ENCODE measurements at places on chromosomes 4 and X.

DNA sequence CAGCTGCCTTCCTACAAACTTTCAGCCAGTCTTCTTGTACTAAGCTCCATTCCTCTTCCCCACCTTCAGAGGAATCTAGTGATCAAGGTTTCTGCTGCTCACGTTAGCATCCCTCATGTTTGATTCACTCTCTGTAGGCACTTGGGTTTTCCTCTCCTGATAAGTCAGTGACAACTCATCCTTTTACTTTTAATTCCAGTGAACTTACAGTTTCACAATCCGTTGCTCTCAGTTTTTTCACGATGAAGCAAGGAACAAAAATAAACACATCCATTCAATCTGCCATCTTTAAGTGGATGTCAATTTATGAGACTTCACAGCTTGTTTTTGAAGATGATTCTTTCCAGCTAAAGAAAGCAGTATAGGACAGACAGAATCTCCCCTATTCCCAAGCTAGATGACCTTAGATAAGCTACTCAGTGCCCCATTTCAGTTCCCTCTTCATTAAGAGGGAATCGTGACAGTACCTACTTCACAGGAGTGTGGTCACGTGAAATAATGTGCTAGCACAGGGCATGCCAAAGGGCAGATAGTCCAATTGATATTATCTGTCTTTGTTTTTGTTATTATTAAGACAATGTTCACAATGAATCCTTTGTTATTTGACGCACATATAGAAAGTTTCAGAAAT is 234.3 kb downstream of the PALLD start:
- no peak for DNase-seq

DNA sequence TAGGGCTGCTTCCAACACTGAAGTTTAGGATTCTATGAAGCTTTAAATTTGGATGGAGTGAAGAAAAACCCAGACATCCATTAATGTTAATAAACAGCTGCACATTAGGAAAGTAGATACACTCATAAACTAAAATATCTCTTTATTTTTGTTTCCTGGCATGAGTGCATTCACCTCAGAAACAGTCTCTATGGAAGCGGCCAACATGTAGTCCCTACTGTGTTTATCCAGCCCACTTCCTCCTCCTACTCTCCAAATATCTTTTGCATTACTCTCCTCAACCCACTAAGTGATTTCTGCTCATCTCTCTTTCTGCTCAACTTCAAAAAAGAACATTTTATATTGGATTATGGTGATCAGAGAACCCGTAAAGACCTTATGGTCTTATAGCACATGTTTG is 180.3 kb upstream of the MXRA5 start:
- DNase-seq, result no peak

- DNase-seq, result no peak
Measured at GRCh38 chrX:153667281-153667955, 6.2 kb downstream of the PNCK start.

GRCh38 chrX:43581888-43582539 is 74.1 kb upstream of the MAOA start:
- DNase-seq, result no peak

DNA sequence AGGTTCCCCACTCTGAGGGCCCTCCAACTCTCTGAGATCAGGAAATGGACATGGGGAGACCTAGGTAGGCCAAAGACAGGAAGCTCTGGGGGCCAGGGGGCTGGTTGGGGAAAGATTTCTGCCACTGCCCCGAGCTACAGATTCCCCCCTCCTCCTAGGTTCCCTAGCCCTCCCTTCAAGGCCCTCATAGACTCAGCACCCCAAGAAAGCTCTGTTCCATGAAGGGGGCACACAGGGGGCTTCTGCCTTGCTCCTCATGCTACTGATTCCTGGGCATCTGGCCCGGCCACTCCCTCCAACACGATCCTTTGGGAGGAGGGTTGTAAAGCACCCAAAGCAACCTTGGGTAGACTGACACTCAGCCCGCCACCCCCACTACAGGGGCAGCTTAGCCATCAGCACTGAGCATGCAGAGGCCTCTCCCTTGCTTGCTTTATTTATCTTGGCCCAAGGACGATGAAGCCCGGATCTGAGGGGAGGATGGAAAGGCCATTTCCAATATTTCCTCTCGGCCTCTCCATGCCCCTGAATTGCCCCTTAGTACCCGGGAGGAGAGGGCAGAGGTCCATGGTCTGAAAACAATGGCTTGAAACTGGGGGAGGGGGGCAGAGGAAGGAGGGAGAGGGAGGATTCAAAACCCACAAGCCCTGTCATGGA is 146.7 kb downstream of the PJA1 start:
- DNase-seq, result no peak

GRCh38 chr4:16457944-16458343 is 231.7 kb upstream of the TAPT1 start:
- no peak for DNase-seq

DNA sequence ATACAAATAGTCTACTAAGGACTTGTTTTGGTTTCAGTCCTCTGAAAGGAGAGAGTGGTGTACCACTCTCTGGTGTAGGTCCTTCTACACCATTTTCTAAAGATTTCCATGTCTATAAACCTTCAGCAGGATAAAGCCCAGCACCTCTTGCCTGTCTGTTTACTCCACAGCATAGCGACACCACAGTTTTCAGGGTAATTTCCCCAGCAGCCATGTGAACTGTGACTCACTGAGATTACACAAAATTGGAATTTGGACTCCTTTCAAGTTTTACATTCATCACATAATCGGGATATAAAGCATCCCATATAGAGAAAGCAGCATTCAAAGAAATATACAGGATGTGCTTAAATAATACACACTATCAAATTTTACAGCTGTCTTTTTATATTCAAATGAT is 229.6 kb downstream of the PRDM5 start:
- DNase-seq, result no peak

DNA sequence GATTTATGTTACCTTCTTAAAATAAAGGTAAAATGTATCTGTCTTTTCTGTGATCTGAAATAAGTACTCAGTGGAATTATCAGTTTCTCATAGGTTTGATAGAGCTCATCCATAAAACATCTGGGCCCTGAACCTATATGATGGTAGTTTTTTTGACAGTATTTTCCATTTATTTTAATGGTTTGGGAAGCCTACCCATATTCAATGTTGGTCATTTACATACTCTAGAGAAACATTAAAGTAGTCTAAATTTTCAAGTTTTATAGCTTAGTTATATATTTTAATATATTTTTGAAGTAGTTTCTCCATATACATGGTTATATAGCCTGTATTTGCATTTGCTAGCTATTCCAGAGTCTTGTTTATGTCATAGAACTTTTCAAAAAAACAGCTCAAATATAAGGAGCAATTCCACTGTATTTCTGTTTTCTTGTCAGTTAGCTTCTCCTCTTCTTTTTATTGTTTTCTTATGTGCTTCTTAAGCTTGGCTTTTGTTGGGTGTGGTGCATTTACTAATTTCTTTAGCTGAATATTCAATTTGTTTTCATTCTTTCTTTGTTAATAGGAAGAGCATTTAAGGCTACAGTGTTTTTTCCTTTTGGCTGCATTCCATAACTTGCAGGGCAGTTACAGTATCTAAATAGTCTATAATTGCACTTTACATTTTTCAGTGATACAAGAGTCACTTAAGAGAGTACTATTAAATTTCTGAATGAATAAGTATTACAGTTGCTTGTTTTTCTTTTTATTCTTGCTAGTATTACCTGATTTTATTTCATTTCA is 181.4 kb downstream of the DKK2 start:
- DNase-seq, result no peak

GRCh38 chr4:84238247-84239090 is 260.6 kb downstream of the NKX6-1 start:
- no peak for DNase-seq

GRCh38 chrX:121858867-121859647 is 811.6 kb downstream of the GLUD2 start:
- DNase-seq, result no peak
